Activated naive CD8-positive, alpha-beta T cell treated with anti-CD3 and anti-CD28 coated beads for 36 hours (primary cell): ENCODE measurements at places on chromosomes 5 and 9. TPM values are rescaled to one million over a fixed set of nuclear protein-coding genes. Genes with fewer than 3 reads are reported as not detected.

Gene PCDHAC1
- not detected for total RNA-seq

Gene NR4A3
- 36.9 TPM for total RNA-seq

DNA sequence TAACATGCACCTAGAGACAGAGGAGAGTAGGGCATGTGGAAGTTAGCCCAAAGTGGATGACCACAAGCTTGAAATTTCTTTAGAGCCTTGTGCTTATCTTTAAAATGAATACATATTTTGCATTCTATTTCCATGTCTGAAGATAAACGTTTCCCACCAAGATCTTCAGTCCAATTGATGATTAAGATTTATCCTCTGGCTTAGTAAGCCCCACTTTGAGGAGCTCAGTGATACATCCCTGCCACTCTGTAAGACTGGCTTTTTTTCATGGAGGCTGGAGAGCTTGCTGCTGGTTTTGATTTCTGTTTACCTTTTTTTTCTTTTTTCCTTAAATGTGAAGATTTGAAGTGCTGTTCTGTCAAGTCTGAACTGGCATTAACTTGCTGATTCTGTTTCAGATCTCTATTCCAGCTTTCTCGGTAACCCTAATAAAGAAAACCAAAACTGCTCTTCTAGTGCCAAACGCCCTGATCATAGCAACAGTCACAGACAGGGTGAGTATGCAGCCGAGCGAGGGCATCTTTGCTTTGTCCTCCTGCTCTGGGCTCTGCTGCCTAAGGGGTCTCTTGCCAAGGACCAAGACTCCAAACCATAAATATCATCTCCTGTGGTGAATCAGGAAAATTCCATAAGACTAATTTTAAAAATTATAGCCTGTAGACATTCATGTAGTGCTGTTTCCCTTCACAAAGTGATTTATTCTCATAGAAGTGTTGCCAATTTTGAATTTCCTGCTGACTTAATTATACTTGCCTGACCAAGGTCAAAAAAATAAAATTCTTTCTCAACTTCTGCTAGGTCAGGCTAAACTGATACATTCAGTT lies 54.3 kb downstream of the GRAMD2B start:
- no peak for DNase-seq

GRCh38 chr9:5446451-5447236 lies 3.7 kb upstream of the CD274 start:
- no peak for DNase-seq

Gene PCDHA1
- not detected for total RNA-seq

DNA sequence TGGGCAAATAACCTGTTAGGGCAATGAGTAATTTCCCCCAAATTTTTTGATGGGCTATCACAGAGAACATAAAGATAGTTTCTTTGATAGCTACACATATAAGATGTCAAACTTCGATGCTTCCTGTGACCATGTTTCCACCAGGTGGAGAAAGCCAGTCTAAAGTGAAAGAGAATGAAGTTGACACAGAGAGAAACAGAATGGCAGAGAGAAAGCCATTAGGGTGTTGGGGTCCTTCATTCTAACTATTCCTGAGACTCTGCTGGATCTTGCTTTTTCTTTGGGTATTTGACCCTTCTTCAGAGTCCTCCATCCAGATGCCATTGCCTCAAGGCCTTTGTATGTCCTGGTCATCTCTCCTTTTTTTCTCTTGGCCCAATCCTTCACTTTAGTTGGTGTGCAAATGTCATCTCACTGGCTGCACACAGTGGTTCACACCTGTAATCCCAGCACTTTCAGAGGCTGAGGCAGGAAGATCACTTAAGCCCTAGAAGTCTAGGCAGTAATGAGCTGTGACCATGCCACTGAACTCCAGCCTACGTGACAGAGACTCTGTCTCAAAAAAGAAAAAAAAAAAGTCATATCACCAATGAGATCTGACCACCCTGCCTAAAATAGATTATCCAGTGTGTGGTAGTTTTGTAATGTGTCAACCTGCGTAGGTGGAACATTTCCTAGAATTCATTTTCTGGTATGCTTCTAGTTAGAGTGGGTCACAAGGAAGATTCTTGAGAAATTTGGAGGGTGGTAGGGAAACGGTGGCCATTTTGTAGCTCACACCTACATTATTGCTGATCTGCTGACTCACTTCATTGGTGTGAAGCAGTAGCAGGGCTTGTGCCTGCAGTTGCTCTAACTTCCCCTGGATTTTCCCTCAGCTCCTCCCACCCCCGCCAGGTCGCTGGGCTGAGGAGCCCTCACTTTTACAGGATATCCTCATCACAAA lies 20.8 kb upstream of the KIF2A start:
- DNase-seq: peak; percentile 74

Gene IFNA2
- not detected for total RNA-seq

Gene OR1L8
- not detected for total RNA-seq

GRCh38 chr5:177539411-177539810 lies 15.0 kb downstream of the FAM193B start:
- no peak for DNase-seq

DNA sequence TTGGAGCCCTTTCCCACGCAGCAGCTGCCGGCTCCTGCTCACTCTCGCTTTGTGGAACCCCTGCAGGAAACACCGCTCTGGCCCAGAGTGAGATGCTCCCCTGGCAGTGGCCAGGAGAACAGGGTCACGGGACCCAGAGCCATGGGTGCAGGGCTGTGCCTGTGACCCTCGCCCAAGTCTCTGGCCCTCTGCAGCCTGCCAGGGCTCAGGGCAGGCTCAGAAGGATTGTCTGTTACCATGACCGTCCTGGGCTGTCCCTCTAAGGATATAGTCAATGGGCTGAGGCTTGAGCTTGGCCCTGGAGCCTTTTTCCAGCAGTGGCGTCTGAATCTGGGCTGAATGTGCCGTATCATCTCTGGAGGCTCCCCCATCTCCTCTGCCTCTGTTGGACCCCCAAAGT lies 28.7 kb upstream of the AIF1L start:
- DNase-seq: no peak

GRCh38 chr5:57953792-57954191 lies 471.2 kb upstream of the ACTBL2 start:
- DNase-seq: no peak

DNA sequence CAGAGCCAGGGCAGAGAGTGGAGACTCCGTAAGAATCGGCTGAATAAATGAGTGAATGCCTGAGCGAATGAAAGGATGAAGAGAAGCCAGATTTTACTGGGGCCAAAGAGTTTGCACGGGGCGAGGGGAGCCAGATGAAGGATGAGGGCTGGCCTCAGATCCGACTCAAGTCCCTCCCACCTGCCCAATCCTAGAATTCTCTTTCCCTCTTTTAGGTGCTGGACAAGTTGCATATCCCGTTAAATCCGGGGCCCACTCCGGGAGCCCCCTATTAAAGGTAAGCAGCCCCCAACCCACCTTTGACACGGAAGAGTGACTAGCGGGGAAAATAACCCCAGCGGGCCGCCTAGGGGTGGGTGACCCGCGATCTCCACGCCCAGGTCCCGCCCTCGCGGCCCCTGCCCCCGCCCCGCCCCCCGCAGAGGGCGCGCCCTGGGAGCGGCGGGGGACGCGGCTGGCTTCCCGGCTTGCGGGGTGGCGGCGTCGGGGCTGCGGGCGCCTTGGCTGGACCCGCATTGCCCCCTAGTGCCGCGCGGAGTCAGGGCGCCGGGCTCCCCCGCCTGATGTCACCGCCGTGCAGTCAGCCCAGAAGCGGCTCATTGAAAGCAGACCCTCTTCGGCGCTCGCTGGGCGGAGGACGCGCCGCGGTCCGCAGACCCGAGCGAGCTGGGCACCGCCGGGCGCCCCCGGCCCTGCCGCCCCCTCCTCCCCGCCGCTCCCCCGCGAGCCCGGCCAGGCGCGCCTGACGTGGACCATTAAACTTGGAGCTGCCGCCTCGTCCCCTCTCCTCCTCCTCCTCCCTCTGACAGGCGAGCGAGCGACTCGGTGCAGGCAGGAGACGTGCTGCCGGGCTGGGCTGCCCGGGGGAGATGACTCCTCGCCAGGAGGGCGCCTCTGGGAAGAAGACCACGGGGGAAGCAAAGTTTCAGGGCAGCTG lies at the start of gene ADRA1B:
TSS of gene ADRA1B (plus strand) at position 579 of the 937 bp plus-strand sequence. CDS start 424 bp downstream, outside the sequence.
- peak; percentile 73 for DNase-seq

DNA sequence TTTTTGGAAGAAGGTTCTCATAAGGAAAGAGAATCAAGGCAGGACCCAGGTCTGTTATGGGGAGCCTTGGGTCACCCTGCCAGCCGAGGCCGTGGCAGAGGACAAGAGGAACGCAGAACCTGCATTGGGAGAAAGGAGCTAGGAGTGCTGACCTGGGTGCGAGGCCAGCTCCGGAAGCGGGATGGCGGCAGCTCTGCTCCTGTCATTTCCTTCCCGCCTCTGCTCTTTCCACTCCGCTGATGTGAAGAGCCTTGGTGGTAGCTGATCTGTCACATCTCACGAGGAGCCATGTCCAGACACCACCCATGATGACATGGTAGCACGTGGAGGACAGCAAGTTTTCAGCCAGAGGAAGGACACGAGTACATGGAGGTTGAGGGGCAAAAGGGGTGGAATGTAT lies 109.5 kb upstream of the COL5A1 start:
- DNase-seq: no peak

Gene BOD1
- total RNA-seq: 25.8 TPM

Gene CLIC3
- total RNA-seq: not detected

DNA sequence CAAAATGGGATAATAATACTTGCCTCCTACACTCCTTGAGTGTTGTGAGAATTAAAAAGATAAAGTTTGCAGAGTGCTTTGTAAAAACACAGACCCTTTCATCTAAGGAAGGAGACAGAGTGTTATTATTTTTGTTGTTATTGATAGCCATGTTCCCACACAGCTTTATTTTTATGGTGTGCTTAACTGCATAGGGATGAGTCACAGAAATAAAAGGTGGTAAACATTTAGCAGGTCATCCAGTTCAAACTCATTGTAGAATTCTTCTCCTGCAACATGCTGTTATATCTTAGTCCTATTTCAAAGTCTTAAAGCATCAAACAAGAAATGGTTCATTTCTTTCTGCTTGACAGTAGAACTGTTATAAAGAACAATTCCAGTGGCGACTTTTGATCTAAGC lies 367.5 kb upstream of the ACTBL2 start:
- DNase-seq: no peak

DNA sequence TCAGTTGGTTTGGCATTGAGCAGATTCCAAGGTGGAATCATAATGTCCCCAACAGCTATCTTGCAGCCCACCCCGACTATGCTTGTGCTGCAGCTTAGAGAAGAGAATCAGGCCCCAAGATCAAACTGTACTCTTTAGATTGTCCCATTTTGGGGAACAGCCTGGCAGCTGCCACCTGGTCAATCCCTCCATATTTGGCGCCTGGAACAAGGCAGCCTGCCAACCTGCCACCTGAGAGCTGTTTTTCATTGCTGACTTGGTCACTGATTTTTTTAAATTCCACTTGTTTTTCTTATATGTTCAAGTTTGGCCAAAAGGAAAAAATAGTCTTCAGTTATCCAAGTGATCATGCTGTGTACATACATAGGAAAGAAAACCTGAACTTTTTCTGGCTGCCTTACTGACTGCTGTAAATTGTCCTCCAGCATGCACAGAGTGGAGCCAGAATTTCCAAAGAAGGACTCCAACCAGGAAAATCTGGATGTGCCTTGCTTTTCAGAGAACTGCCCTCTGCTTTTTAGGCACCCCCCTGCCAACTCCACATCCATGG lies 504.2 kb downstream of the ENC1 start:
- DNase-seq: no peak

GRCh38 chr5:122515709-122516431 lies 203.8 kb downstream of the SNCAIP start:
- DNase-seq: no peak

Gene TUSC1
- 0.14 TPM for total RNA-seq
